ENCODE measurements at places on chromosomes 1 and 21. TPM values are rescaled to one million over a fixed set of nuclear protein-coding genes. Genes with fewer than 3 reads are reported as not detected.

- DNase-seq = peak; percentile 61
Observed at GRCh38 chr1:160070243-160071163, 543 bp upstream of the KCNJ10 start.

GRCh38 chr1:66475940-66476339 is 58.0 kb upstream of the SGIP1 start:
- DNase-seq = no peak

DNA sequence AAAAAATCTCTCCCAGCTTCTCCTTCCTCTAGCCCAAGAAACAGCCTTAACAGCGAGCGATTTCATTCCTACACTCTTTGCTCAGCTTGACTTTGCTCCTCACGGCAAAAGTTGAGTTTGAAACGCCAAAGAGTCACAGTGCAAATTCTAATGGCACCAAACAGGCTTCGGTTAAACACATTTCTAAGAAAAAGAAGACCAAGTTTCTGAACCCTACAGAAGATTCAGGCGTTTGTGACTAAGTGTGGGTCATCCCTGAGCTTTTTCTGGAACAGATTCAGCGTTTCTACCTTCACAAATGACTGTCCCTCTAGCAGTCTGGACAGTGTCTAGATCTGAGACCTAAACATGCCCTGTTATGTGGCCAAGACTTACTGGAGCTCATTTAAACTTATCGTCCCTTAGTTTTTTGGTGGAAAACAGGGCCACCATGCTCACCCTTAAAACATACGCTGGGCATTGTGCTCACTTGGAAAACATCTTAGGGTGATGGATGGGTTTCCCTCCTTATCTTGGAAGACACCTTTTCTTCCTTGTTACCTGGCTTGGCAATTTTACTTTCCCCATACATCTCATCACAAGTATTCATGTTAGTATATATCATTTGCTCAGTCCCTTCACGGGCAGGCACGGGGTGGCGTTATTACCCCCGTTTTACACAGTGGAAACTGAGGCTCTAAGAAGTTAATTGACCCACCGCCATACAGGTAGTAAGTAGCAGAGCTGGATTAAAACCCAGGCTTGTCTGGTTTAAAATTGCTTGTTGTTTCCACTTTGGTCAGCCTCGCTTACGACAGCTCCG is 1.0 kb downstream of the C1orf198 start:
- DNase-seq = no peak

GRCh38 chr21:36199021-36199420 is 42.4 kb downstream of the DOP1B start:
- no peak for DNase-seq

GRCh38 chr1:180975551-180975950 is 47.1 kb downstream of the STX6 start:
- DNase-seq = no peak

- no peak for DNase-seq
Observed at GRCh38 chr1:113835686-113836290, 23.5 kb upstream of the RSBN1 start.

DNA sequence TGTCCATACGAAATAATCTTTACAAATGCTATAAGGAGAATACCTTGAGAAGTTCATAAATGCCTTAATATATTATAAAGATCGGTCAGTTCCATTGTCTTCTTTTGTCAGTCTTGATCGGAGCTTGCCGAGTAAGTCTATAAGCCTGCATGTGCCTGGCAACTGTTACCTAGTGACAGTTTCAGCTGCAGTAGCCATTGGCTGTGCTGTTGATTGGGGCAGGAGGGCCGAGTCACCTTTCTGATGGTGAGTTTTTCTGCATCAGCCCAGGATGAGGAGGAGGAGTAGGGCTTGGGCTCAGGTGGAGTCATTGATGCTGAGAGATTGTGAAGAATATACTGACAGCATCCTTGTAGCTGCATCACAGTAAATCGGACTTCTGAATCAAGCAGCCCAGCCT is 1.9 kb upstream of the GPR52 start:
- DNase-seq = no peak

GRCh38 chr1:229619002-229619401 is 6.9 kb downstream of the TAF5L start:
- DNase-seq = no peak

DNA sequence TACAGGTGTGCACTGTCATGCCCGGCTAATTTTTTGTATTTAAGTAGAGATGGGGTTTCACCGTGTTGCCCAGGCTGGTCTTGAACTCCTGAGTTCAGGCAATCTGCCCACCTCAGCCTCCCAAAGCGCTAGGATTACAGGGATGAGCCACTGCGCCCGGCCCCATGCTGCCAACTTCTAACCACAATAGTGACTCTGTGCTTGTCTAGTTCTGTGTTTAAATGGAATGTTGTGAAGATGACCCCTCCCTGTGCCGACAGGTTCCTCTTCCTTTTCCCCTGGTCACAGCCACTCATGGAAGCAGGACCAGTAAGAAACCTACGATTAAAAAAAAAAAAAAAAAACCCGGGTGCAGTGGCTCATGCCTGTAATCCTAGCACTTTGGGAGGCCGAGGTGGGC is 4.7 kb downstream of the MAP1LC3C start:
- DNase-seq = no peak

DNA sequence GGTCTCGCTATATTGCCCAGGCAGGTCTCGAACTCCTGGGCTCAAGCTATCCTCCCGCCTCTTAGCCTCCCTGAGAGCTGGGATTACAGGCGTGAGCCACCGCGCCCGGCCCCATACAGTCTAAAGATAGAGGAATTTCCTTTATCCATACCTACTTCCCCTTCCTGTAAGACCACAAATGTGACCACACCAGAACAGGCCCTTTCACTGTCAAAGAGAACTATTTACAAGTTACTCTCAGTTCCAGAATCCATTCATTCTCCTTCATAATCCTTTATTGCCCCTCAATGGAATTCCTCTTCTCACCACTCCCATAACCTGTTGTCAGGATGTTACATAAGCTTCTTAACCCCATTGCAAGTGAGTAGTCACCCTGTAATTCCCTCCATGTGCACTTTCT is 26.3 kb upstream of the SLC5A9 start:
- no peak for DNase-seq

DNA sequence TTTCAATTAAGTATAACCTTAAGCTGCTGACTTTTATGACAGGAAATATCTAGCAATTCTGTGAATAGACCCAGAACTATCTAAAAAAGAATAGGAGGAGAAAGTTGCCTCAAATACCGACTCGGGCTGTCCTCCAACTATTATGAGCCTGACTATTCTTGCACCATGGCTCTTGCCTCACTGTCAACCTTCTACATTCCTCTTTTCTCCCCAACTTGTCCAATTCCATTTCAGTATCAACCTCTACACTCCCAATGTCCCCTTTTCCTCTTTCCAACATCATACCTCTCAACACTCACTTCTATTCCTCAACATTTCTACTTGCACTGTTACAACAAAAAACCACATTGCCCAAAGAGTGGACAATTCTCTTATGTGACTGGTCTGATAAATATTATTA is 2.3 kb downstream of the ZZZ3 start:
- DNase-seq = no peak

DNA sequence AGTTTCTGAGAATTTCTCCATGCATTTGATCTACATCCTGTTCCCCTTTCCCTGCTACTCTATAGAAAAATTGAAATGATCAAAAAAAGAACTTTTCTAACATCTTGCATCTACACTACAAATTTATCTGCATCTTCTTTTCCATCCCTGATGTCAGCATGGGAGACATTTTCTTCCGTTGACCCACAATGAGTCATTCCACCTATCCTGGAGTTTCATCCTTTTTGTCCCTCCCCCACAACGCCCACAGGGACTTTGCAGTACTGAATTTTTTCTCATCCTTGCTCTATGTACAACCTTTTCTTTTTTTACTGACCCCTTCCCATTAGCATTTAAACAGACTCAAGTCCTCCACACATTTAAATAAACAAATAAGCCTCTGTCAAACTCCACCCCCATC is 112.2 kb upstream of the MROH9 start:
- DNase-seq = no peak

GRCh38 chr1:37479255-37480124 is 5.1 kb downstream of the ZC3H12A start:
- peak; percentile 80 for DNase-seq

DNA sequence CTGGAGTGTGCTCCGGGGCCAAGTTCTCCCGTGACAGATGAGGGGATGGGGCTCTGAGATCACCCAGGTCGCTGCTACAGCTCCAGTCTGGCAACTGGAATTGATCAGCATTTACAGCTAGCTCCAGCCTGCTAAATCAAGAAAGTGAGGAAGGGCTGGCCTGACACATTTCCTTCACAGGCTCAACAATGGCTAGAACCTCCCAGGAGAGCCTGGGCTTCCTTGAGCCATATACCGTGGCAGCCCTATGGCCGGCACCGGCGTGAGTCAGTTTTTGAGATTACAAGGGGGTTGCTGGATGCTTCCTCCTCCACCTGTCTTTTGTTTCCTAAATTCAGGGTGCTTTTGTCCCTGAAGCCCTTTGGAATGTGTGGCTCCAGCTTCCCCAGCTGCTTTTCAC is 104.2 kb downstream of the ETS2 start:
- DNase-seq = no peak

DNA sequence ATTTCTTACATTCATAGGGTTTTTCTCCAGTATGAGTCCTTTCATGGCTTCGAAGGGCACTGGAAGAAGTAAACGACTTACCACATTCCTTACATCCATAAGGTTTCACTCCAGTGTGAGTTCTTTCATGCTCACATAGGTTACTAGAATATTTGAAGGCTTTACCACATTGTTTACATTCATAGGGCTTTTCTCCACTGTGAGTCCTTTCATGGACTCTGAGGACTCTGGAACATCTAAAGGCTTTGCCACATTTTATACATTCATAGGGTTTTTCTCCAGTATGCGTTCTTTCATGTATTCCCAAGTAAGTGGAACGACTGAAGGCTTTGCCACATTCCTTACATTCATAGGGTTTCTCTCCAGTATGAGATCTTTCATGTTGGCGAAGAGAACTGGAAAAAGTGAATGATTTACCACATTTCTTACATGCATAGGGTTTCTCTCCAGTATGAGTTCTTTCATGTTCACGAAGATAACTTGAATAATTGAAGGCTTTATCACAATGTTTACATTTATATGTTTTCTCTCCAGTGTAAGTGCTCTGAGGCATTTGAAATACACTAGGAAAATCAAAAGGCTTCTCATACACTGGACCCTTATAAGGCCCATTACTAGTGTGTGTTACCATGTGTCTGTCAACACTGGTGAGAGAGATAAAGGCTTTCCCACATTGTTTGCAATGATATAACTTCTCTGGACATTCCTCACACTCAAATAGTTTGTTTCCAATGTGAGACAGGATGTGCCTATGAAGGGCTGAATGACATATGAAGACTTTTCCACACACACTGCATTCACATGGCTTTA is 29.9 kb upstream of the ZNF695 start:
- no peak for DNase-seq

GRCh38 chr1:63600248-63600647 is 7.0 kb downstream of the PGM1 start:
- DNase-seq = no peak

DNA sequence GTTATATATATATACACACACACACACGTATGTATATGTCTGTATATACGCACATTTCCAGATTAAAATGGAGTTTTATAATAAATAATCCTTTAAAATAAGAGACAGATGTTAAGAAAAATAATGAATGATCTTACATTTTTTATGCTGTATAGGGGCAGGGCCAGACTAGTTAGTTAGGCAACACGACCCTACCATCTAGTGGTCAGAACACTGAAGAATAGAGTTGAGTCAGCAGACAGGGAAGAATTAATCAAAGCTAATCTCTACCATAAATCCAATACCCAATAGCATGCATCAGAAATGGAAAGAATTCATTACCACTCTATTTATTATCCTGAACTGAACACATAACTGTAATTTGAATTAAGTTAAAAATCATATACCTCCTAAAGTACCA is 156.7 kb downstream of the BRINP3 start:
- DNase-seq = no peak

DNA sequence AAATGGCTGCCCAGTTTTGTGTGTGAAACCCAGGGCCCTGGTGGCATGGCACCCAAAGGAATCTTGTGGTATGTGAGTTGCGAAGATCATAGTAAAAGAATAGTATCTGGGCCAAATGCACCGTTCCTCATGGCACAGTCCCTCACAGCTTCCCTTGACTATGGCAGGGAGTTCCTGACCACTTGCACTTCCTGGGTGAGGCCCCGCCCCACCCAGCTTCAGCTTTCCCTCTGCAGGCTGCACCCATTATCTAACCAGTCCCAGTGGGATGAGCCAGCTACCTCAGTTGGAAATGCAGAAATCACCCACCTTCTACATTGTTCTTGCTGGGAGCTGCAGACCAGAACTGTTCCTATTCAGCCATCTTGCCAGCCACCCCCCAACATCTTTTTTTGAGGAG is 63.0 kb downstream of the SLC5A9 start:
- no peak for DNase-seq

- DNase-seq = peak; percentile 73
Observed at GRCh38 chr1:19504796-19505692, 19.7 kb upstream of the CAPZB start.

DNA sequence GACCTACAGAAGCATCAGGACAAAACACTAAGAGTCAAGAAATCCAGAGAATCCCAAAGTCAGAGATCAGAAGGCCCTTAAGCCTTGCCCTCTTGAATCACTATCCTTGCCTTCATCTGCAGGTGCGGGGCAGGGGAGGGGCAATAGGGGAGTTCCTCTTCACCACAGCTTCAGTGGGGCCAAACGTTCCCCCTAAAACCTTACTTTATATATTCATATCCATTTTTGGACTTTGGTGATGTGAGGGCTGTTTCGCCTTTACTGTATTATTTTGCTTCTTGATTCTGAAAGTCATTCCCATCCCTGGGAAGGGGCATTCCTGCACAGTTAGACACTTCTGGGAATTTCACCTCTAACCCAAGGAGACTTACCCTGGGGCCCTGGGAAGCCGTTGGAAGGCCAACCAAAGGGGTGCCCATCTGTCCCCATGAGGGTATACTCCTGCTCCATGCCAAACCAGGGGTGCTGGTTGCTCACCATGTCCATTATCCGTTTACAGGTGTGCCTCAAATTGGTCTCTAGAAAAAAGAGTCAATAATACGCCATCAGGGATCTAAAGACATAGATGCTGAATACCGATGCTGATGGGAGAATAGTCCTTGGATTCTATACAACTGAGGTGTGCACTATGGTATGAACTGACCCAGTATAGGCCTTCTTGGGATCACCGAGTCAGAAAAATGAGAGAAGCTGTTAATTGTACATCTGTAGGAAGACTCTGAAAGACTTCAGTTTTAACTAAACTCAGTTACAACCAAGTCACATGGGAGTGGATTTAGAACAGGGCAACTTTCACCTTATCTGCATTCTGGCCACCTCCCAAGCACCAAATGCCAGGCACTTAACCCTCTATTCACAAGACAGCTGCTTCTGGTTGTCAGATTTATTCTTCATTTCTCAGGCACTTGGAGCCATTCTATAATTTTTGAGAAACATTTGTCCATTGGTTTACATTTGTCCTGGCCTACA is 5.4 kb downstream of the GLUL start:
- no peak for DNase-seq

Gene LAD1
- total RNA-seq = 4.4 TPM

Gene HP1BP3
- total RNA-seq = 223 TPM

Gene S100A2
- 1.8 TPM for total RNA-seq

Gene MAEL
- total RNA-seq = not detected

Gene OR2L13
- total RNA-seq = 0.34 TPM

Gene CENPF
- 2.0 TPM for total RNA-seq

Gene KRTAP19-1
- total RNA-seq = not detected

Gene XKR8
- 4.4 TPM for total RNA-seq

All from ovary (tissue), 10 donors.